ENCODE measurements at places on chromosomes 16 and 17.

GRCh38 chr17:17902376-17902775 is 65.6 kb upstream of the SREBF1 start:
- no peak for DNase-seq

- no peak for DNase-seq
Measured at GRCh38 chr17:79930877-79931816, 91.9 kb upstream of the CBX4 start.

DNA sequence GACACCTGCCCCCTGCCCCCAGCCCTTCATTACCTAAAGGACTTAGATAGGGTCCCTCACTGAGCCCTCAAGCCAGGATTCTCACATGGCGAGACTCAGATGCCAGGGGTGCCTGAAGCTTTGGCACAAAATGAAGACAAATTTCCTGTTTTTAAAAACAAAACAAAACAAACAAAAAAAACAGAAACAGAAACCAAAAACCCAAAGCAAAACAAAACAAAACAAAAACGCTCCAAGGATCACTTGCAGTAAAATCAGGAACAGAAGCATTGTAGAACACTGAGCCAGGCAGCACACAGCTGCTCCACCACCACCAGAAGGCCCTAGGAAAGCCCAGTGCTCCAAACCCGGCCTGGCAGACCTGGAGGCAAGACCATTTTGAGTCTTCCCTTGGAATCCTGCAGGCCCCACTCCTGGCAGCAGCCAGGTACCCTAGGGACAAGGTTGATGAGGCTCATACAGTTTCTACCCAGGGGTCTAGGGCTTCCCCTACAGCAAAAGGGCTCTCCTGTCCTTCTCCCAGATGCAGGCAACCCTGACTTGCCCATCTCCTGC is 20.8 kb downstream of the MYO18A start:
- DNase-seq, result no peak

GRCh38 chr17:42276359-42276608 is at the start of gene STAT5B:
TSS of gene STAT5B (minus strand) at chr17:42276391. CDS start at chr17:42232127, 44,264 bp downstream.
- DNase-seq, result no peak

DNA sequence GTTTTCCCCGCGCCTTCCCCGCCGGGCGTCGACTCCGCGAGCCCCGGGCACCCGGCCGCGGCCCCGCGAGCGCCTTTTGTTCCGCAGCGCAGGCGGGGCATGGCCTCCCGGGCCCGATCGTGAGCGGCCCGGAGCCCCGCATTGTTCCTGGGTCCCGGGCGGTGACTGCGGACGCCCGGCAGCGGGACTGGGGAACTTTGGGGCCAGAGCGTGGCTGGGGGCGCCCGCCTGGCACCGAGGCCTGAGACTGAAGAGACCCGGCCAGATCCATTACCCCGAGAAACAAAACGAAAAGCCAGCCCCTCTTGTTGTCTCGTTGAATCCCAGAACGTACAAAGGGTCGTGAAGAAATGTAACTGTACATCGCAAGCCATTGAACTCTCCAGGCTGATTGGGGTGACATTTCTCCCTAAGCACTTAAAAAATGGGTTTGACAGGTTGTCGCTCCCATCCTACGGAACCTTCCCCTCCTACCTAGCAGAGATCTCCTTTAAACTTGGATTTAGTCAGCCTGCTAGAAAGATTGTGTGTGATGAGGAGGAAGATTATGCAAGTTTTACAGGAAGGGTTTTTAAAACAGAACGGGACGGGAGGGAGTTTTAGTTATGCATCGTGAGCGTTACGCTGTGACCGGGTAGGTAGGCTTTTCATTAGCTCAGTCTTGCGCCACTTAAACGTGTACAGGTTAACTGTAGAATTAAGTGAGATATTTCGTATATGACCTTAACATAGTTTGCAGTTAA is 825 bp downstream of the METTL9 start:
- DNase-seq, result peak; percentile 31

- DNase-seq, result peak; percentile 57
Measured at GRCh38 chr16:66569827-66570405, 3.7 kb downstream of the CMTM1 start.

DNA sequence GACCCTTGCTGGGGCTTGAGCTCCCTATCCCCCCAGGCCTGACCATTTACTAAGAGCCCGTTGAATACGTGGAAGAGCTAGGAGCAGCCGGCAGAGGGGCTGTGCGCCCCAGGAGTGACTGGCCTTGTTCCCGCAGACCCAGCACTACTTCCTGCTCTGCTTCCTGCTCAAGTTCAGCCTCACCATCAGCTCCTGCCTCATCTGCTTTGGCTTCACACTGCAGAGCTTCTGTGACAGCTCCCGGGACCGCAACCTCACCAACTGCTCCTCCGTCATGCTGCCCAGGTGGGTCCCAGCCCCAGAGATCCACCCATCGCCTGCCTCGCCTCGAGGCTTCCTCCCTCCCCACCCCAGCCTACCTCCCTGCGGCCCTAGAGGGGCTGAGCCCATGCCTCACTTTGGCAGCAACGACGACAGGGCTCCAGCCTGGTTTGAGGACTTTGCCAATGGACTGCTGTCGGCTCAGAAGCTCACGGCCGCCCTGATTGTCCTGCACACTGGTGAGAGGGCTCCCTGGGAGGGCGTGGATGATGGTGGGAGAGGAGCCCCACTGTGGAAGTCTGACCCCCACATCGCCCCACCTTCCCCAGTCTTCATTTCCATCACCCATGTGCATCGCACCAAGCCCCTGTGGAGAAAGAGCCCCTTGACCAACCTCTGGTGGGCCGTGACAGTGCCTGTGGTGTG is 17.2 kb downstream of the CASKIN2 start:
- DNase-seq, result no peak

DNA sequence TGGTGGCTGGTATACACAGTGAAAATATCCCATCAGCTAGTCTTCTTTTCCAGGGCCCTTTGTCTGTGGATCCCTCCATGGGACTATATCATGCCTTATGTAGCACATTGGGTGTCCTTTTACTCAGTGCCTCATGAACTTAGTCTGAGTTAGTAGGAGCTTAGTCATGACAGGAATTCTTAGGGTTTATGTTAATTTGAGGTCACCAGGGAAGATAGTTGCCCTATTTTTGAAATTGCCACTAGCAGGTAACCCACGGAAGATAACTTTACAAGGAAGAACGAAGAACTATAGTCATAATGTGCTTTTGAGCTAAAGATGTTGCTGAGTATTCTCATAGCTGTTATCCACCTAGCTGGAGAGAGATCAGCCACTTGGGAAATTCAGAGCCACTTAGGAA is 14.8 kb upstream of the PLK1 start:
- no peak for DNase-seq

DNA sequence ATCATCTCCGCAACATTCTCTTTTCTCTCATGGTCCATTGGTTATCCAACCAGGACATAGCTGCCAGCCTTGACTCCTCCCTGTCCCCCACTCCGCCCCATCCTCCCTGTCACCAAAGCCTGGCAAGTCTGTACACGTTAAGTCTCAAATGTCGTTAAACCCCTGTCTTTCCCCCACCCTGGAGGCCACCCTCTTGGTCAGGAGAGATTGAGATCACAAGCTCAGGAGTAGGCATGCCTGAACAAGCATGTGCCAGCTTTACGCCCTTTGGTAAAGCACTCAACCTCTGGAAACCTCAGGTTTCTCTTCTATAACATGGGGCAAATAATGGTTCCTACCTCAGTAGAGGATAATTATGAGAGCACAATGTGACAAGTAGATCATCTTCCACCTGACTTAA is 38.1 kb upstream of the CCL1 start:
- no peak for DNase-seq

DNA sequence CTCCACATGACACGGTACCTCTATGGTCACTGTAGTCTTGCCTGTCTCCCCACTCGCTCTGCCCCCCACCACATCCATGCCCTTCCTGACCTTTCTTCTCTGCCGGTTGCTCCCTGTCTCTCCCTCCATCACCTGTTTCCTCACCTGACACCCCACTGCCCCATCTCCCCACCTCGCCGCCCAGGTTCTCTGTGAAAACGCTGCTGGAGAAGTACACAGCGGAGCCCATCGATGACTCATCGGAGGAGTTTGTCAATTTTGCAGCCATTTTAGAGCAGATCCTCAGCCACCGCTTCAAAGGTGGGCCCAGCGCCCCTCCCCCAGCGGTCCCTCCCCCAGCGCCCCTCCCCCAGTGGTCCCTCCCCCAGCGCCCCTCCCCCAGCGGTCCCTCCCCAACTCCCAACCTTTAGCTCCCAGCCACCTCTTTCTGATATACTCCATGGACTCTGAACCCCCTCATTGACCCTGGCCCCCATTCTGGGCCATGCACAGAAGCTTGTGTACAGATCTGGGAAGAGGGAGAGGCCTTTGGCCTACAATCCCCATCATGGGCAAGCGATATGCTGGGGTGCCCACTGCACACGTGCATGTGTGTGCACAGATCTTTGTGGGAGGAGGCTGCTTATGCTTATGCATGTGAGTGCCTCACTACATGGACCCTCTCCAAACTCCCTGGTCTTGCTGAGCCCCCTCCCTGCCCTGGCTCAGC is 4.1 kb downstream of the RUNDC3A start:
- DNase-seq, result no peak

GRCh38 chr17:35213412-35213940 is 19.3 kb upstream of the SLC35G3 start:
- DNase-seq, result peak; percentile 17

GRCh38 chr17:70912716-70913485 is 743.6 kb downstream of the KCNJ2 start:
- no peak for DNase-seq

DNA sequence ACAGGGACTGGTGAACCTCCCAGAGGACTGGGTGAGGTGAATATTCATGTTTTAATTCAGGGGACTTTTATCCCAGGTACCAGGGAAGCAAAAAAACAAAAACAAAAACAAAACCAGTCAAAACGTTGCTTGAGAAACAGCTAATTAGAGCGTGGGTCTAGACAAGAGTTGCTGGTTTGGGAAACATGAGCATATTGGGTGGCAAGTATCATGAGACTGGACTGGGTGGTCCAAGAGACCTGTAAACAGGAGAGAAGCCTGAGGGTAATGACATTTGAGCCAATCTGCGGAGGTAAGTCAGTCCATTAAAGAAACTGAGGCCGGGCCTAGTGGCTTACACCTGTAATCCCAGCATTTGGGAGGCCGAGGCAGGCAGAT is 11.5 kb upstream of the BPTF start:
- no peak for DNase-seq
